ENCODE measurements at places on chromosomes 11 and 22. TPM values are rescaled to one million over a fixed set of nuclear protein-coding genes. Genes with fewer than 3 reads are reported as not detected.

The SLC22A12 gene
- total RNA-seq: not detected

The NXPE1 gene
- not detected for total RNA-seq

The APOBEC3H gene
- total RNA-seq: not detected

The RIMBP3B gene
- 0.62 TPM for total RNA-seq

The TBX1 gene
- 0.62 TPM for total RNA-seq

The TIGD3 gene
- total RNA-seq: 4.5 TPM

The YPEL4 gene
- 3.6 TPM for total RNA-seq

- DNase-seq: no peak
These were observed 155.2 kb downstream of the TRIM29 start for GRCh38 chr11:119982517-119983239.

- no peak for DNase-seq
These were observed 32.5 kb upstream of the IZUMO1R start for GRCh38 chr11:94271885-94272372.

- no peak for DNase-seq
These were observed 37.5 kb downstream of the RSF1 start for GRCh38 chr11:77783025-77783424.

DNA sequence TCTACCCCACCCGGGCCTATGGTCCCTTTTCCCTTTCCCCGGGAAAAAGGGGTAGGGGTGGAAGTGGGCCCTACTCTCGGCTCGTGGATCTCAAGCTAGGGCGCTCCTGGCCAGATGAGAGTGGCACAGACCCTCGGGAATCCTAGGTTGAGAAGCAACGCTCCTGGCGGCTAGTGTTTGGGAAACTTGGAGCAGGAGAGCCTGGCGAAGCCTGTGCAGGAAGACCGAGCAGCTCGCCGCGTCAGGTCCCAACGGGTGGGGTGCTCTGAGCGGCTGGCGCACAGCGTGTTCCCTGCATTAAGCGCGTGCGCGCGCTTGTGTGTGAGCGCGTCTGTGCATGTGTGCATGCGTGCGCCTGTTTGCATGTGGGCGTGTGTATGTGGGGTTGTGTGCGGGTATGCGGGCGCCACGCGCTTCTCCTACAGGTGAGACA is 7.1 kb upstream of the FLI1 start:
- DNase-seq: no peak

DNA sequence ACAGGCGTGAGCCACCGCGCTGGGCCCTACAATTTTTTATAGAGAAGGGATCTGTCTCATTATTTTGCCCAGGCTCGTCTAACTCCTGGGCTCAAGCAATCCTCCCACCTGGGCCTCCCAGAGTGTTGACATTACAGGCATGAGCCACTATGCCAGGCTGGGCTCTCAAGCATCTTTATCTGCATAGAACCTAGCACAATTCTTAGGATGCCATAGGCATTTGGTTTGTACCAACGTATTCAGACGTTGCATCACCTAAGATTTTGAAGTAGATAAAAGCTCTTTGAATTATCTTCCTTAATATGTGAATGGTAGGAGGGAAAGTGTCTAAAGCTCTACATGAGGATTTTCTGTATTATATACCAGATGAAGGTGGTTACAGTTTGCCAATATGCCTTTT is 30.5 kb downstream of the RTN3 start:
- DNase-seq: no peak

- no peak for DNase-seq
These were observed 79.7 kb downstream of the APOL5 start for GRCh38 chr22:35797411-35797810.

DNA sequence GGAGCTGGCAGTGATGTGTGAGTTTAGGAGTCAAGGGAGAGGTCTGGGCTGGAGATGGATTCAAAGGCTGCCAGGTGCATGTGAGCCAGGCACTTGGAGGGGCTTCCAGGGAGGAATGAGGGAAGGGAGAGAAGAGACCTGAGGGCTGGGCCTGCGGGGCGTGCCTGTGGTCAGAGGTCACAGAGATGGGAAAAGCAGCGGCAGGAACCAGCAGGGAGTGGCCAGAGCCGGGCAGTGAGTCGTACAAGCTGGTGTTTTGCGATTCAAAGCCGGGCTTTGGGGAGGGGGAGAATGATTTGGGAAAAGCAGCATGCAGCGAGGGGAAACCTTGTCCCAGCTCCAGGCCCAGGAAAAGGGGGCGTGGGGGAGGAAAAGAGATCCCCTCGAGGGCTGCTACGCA is 96.9 kb upstream of the RTL6 start:
- no peak for DNase-seq

DNA sequence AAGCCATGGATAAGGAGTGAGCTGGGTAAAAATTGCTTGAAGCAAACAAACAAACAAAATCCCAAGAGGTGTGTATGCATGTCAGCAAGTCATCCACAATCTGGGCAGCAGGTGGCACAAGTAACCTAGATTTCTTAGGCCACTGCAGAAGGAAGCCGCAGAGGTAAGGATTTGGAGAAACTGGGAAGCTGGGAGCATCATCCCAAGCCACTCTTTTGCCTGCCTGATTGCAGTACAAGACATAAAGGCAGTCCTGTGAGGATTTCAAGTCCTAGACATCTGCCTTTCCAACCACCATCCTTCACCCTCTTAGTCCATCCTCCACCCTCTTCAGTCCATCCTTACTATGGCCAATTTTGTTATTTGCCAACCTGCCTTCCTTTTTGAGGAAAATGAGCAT is 67.2 kb upstream of the BMAL1 start:
- DNase-seq: peak; percentile 49

DNA sequence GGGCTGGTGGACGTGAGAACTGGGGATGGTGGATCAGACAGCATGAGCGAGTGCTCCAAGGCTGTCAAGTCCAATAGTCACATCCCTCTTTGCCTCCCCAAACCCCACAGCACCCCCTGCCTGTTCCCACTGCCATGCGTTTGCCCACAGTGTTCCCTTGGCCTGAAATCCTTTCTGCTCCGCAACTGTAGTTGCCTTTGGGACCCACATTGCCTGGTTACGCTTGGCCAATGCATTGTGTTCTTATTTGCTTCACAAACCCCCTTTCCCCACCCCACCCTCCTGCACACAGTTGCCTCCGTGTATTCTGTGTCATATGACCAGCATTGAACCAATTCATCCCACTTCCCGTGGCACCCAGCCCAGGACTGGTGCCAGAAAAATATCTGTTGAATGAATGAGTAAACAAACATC is 2.1 kb upstream of the KIAA0930 start:
- no peak for DNase-seq

- no peak for DNase-seq
These were observed 53.7 kb upstream of the DEPDC7 start for GRCh38 chr11:32962016-32962415.

DNA sequence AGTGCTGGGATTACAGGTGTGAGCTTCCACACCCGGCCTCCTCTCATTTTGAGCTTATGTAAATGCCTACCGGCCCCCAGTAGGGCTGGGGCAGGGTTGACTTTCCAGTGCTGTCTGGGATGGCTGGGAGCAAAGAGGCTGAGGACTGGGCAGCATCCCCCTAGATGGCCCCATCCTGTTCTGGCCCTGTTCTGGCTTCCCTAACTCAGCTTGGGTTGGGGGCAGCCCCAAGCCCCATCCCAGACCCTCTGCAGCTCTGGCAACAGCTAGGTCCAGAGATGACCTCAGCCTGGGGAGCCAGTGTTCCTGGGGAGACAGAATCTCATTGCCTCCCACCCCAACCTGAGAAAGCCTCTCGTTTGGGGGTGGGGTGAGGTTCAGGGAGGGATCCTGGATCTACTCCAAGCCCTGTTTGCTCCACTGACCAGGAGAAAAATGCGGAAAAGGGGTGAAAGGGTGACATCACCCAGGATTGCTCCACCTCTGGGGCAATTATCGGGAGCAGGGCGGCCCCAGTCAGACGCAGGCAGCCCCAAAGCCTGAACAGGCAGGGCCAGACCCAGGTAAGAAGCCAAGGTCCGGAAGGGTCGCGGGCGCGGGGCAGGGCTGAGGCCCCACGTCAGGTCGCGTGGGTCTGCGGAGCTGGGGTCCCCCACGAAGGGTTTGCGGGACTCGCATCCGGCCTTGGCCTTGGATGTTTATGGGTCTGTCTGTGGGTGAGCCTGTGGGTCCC is at the start of gene PNPLA2:
Gene PNPLA2, plus strand, starts transcription at position 519 of the 733 bp plus-strand sequence. CDS start 805 bp downstream, outside the sequence.
- DNase-seq: no peak

DNA sequence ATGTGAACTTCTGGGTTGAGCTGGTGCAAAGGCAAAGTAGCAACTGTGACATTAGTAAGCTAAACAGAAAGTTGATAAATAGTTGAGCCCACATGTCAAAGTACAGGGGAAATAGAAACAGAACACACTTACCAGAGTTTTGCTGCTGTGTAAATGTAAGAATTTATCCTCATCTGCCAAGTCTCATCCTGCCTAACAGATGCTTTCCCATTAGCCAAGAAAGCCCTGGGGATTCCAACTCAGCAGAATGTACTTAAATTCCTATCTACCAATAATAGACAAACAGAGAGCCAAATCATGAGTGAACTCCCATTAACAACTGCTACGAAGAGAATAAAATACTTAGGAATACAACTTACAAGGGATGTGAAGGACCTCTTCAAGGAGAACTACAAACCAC is 7.3 kb upstream of the OR51A2 start:
- DNase-seq: no peak

DNA sequence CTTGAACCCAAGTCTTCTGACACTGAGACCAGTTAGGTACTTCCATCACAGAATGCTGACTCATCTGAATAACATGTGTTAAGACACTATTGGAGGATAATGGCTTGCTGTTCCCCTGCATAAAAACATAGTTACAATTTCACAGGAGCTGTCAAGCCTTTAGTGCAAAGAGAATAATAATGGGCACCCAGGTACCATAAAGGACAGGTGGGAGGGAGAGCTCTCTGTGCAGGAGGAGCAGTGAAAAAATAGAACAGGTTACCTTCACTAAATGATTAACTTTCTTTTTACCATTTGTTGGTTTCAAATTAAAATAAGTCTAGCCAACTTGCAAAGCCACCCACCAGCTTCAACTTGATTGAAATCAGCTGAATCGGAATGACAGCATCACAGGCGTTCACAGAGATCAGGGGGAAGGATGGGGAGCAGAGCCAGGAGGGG is 173.2 kb downstream of the DSCAML1 start:
- DNase-seq: no peak

DNA sequence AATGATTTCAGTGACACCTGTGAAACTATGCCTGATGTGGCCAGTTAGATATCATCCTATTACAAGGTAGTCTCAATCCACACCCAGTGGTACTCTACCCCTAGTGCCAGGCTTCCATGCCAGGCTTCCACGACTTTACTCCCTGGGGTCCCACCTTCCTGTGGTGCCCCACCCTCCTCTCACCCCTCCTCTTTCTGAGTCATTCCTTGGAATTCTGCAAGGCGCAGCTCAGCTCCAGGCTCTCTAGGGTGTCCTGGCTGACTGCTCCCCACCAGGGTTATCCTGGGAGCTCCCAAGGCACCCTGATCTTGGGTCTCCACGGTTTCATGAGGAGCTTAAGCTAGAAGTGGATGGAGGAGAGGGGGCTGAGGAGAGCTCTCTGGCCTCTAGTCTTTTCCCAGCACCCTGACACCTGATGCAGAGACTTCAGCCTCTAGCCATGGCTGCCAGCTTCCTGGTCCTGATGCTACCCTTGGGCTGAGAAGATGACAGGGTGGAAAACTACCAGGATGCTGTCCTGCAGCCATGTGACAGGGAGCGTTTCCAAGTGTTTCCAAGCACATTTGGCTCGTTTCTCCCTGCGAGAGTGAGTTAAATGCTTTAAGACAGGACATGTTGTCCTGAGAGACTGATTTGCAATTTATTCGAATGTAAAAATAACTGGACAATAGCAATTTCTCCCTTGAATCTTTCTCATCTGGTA is 1461.2 kb downstream of the TBC1D22A start:
- peak; percentile 60 for DNase-seq

- peak; percentile 73 for DNase-seq
These were observed at the start of gene ZNF70 for GRCh38 chr22:23750714-23751440. Gene ZNF70, minus strand, starts transcription at chr22:23751112. Its CDS starts 5,972 bp downstream, at chr22:23745140.

DNA sequence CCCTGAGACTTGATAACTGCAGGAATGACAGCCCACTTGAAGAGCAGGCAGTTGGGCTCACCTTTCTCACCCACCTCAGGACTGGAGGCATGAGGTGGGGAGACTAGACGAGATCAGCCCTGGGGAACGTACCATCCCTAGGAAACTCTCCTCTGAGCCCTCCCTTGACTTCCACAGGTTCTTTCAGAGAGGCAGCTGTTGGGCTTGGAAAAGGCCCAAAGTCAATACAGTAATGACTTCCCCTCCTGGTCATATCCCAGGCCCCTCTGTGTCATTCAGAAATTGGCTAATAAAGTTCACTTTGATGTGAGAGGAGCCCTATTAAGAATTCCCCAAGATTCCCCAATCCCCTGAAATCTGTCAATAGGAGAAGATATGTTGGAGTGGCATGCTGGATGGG is 5.8 kb upstream of the NECTIN1 start:
- no peak for DNase-seq

GRCh38 chr22:49081261-49081666 is 746.4 kb downstream of the BRD1 start:
- DNase-seq: no peak

- DNase-seq: no peak
These were observed 173.7 kb upstream of the ANO3 start for GRCh38 chr11:26158251-26158650.

DNA sequence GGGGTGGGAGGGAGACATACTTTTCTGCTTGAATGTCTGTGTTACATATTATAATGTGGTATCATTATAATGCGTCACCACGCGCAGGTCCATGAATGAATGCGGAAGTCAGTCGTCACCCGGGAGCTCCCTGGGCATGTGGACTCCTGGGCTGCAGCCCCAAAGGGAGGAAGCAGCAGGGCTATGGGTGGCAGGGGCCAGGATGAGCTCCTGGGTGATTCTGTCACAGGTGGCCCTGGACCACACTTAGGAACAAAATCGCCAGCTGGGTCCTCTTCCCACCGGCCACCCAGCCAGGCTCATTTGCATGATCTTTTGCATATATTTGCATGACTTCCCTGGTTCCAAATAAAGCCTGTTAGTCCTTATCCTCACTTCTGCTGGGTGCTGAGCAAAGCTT is 51.2 kb downstream of the KCNJ4 start:
- no peak for DNase-seq

DNA sequence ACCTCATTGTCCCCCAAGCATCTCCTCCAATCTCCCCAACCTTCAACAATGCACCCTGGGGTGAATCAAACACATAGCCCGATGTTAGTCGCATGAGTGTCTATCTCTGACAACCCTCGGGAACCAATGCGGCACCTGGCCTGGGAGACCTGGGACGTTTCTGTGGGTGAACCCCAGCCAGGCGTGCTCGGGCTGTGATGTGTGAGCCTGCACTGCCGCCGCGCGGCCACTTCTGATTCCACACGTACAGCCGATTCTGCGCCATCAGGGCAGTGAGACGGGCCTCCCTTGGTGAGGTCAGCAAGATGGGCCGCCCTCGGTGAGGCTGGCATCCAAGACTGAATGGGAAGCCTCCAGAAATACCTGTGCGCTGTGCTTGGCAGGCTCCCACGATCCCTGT is 5.2 kb upstream of the H19 start:
- no peak for DNase-seq

- peak; percentile 50 for DNase-seq
These were observed 394 bp downstream of the KIAA1671 start for GRCh38 chr22:24952837-24953383.

- peak; percentile 51 for DNase-seq
These were observed 17.0 kb upstream of the IL2RB start for GRCh38 chr22:37166675-37167066.
